Vagina (tissue), 2 donors: ENCODE measurements at places on chromosomes 5 and 9.

DNA sequence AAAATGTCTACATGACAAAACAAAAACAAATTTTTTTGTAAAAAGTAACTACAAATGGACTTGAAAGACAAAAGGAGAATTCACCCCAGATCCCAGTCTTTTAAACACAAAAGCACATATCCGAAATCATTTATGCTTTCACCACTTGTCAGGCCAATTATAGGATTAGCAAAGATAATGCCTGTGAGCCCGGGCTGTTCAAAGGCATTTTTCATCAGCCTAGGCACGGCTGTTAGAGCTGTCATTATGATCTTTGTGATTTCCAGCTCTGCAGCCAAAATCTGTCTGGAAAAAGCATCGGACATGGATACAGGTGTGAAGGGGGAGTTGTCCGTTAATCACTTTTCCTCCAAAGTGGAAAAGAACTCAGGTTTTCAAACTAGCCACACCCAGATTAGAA lies 23.6 kb upstream of the RAB14 start:
- DNase-seq: no peak

- DNase-seq: no peak
Observed at GRCh38 chr9:98807070-98807813, at the start of gene GALNT12. TSS of gene GALNT12 (plus strand) at chr9:98807670. CDS start at chr9:98807699, 29 bp downstream.

DNA sequence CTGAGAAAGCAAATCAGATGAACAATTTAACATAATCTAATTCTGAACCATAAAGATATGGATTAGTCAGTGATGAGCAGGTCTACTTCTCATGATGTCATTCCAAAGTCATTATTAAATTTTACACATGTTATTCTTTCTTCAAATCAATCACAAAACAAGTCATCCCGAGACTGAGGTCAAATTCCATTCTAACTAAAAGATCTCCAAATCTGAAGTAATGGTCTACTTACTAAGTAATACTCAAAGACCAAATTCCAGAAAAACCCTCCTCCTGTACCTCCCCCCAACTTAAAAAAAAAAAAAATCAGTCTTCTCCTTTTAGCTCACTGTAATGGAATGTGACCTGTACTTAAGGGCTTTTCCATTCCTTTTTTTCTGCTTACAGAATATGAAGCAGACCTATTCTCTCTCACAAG lies 4.7 kb downstream of the PFDN1 start:
- no peak for DNase-seq

DNA sequence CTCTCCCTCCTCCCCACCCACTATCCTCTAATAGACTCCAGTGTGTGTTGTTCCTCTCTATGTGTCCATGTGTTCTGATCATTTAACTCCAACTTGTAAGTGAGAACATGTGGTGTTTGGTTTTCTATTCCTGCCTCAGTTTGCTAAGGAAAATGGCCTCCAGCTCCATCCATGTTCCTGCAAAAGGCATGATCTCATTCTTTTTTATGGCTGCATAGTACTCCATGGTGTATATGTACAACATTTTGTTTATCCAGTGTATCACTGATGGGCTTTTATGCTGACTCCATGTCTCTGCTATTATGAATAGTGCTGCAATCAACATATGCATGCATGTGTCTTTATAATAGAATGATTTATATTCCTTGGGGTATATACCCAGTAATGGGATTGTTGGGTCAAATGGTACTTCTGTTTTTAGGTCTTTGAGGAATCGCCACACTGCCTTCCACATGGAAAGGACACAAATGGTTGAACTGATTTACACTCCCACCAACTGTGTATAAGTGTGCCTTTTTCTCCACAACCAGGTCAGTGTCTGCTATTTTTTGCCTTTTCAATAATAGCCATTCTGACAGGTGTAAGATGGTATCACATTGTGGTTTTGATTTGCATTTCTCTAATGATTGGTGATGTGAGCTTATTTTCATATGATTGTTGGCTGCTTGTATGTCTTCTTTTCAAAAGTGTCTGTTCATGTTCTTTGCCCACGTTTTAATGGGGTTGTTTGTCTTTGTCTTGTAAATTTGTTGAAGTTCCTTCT lies 96.5 kb upstream of the DAB2 start:
- DNase-seq: no peak

DNA sequence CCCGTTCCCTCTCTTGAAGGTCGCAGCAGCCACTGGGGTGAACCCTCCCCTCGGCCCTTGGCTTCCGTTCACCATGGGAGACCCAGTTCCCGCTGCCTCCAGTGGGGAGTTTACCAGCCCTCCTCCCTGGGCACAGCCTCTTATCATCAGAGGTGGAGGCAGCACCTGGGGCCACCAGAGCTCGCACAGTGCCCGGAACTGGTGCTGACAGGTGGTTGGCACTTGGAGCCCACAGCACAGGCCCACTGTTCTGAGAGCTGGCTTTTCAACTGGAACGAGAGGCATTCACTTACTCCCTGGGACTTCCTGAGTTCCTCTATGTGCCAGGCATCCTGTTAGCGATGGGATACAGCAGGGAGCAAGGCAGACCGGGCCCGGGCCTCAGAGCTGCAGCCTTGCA lies 106.8 kb upstream of the FCN2 start:
- DNase-seq: no peak

- no peak for DNase-seq
Observed at GRCh38 chr5:41790038-41790776, 80.0 kb downstream of the OXCT1 start.
